Small intestine (tissue), 16 donors: ENCODE measurements at places on chromosomes 16 and 17. TPM values are rescaled to one million over a fixed set of nuclear protein-coding genes. Genes with fewer than 3 reads are reported as not detected.
A peak's percentile ranks its signal among the peaks of the same experiment; 100 is the strongest.

- no peaks in the 10 kb centered on the region for H3K4me1 ChIP-seq
- no peak for DNase-seq
- no peaks in the 10 kb centered on the region for H3K36me3 ChIP-seq
- H3K27me3 ChIP-seq, result no peaks in the 10 kb centered on the region
- no peak overlapping the region for H3K4me3 ChIP-seq
These were observed 57.8 kb downstream of the NLK start for GRCh38 chr17:28100251-28100650.

GRCh38 chr17:14923981-14924380 lies 341.1 kb downstream of the PMP22 start:
- H3K27ac ChIP-seq, result no peak overlapping the region
- H3K4me3 ChIP-seq, result no peak overlapping the region
- DNase-seq, result no peak
- no peaks in the 10 kb centered on the region for H3K36me3 ChIP-seq
- no peaks in the 10 kb centered on the region for H3K27me3 ChIP-seq

GRCh38 chr17:32102646-32103186 lies 39.6 kb upstream of the RHOT1 start:
- no peak overlapping the region for H3K4me3 ChIP-seq
- no peak overlapping the region for H3K27ac ChIP-seq
- H3K36me3 ChIP-seq, result no peaks in the 10 kb centered on the region
- no peaks in the 10 kb centered on the region for H3K27me3 ChIP-seq

DNA sequence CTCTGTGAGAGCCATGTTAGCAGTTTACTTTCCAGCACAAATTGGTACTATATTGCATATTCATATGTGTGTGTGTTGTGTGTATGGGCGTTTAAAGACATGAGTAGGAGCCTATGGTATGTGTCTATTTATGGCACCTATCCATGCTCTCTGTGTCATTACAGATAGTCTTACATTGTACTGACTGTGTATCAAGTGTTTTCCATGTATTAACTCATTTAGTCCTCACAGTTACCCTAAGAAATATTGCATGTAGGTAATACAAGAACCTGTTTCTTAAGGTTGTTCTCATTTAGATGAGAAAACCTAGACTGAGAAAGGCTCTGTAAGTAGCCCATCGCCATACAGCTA lies 1.6 kb downstream of the ALG1 start:
- peaks cover 2% of the 10 kb centered on the region for H3K4me1 ChIP-seq
- no peak for DNase-seq
- peaks cover 37% of the 10 kb centered on the region for H3K36me3 ChIP-seq
- H3K27ac ChIP-seq, result no peak overlapping the region
- H3K4me3 ChIP-seq, result no peak overlapping the region

DNA sequence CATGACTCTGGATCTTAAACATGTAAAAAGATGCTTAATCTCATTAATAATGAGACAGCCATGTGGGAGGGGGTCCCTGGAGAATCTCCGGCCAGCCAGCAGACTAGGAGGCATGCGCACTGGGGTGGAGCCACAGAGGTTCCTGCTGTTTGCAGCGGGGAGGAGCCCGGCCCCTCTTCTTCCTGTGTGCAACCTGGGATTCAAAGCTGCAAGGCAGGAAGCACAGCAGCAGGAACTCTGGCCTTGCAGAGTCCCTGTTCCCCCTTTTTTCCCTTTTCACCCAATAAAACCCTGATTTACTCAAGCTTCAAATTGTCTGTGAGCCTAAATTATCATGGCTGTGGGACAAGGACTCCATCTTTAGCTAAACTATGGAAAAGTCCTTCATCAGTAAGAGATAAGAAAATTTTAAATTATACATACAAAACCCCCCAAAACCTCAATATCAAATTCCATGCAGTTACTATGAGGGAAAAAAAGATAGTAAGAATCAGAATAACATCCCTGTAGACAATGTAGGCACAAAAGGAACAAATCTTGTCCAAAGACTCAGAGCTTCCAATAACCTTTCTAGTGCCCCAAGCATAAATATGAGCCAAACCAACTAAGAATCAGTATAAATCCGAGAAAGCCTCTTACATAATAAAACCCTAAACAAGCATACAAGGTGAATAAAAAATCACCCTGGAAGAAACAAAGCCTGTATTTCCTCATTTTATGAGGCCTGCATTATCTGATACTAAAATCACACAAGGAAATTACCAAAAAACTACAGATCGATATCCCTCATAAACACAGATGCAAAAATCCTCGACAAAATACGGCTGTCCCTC lies 12.1 kb downstream of the CFDP1 start:
- peak overlapping the region; percentile 58 for H3K27ac ChIP-seq
- H3K27me3 ChIP-seq, result no peaks in the 10 kb centered on the region
- H3K4me3 ChIP-seq, result no peak overlapping the region
- H3K4me1 ChIP-seq, result peaks cover 14% of the 10 kb centered on the region
- no peaks in the 10 kb centered on the region for H3K36me3 ChIP-seq

DNA sequence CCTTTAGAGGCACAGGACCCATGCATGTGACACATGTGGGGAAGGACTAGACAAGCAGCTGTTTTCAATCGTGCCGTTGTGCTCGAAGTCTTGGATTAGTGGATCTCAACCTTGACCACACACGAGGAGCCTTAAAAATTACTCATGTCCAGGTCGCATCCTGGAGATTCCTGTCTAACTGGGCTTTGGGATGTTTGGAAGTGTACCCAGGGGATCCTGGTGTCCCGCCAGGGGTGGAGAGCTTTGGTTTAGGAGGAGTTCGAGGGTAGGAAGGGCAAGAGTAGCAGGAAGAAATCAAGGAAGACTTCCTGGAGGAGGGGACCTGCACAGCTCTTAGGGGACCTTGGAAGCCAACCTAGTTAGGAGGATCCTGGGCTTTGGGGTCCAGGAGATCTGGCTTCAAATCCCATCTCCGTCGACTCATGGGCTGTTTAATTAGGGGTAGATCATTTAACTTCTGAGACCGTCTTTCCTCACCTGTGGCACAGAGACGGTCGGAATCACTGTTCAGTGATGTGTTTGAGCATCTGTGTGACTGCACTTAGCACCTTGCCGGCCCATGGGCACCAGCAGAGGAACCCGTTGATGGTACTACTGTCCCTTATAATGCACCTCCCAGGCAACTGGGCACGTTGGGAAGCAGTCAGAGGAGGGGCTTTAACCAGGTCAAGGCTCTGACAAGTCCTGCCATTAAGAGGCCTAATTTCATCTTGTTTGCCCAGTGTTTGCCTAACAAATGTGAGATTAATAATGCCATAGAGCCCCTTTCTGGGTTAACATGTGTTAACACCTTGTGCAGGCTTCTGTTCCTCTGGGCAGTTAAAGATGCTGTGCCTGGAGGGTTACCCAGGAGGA lies 102.0 kb upstream of the PLCG2 start:
- H3K4me3 ChIP-seq, result no peak overlapping the region
- no peak overlapping the region for H3K27ac ChIP-seq
- peaks cover 7% of the 10 kb centered on the region for H3K36me3 ChIP-seq
- DNase-seq, result no peak
- no peaks in the 10 kb centered on the region for H3K4me1 ChIP-seq

- H3K27ac ChIP-seq, result no peak overlapping the region
- DNase-seq, result no peak
- H3K27me3 ChIP-seq, result no peaks in the 10 kb centered on the region
- no peak overlapping the region for H3K4me3 ChIP-seq
- H3K36me3 ChIP-seq, result no peaks in the 10 kb centered on the region
- H3K4me1 ChIP-seq, result no peaks in the 10 kb centered on the region
These were observed 4.6 kb downstream of the CD300LB start for GRCh38 chr17:74526681-74527080.

The TEKT1 gene
- not detected for polyA plus RNA-seq

DNA sequence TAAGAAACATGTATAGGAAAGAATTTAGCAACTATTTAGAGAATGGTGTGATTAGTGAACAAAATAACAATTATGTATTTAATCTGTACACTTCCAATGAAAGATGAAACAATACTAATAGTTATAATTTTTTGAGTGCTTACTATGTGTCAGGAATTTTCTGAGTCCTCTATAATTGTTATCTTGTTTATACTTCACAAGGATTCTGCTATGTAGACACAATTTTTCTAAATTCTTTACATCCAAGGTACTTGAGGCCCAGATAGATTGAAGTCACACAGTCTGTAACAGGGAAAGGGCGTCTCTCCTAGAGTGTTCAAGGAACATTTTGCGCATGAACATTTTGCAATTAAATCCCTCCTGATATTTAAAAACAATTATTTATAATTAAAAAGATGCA lies 1.1 kb upstream of the KRTAP4-12 start:
- H3K4me3 ChIP-seq, result no peak overlapping the region
- H3K27me3 ChIP-seq, result peaks cover 2% of the 10 kb centered on the region
- H3K4me1 ChIP-seq, result no peaks in the 10 kb centered on the region
- H3K36me3 ChIP-seq, result no peaks in the 10 kb centered on the region

DNA sequence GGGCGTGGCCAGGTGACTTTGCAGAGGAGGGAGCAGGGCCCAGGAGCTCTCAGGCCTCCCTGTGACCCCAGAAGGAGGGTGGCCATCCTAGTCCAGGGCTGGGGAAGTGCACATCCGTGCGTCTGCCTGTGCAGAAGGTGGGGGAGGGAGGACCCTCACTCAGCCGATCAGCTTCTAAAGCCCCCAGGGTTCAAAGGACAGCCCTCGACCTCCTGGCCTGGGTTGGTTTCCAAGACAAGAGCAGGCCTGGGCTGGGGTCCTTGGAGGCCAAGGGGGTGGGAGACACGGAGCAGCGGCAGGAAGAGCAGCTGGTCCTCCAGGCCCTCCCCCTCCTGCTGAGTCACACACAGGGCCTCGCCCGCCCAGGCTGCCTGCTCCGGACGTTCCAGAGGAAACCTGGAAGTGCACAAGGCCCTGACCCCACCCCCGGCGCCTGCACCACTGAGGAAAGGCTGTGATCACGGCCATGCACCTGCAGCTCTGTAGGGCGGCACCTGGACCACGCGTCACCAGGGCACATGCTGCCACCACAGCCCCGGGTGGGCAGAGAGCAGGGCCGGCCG lies 67.1 kb upstream of the ZNF469 start:
- H3K36me3 ChIP-seq, result no peaks in the 10 kb centered on the region
- DNase-seq, result peak; percentile 11
- H3K4me1 ChIP-seq, result no peaks in the 10 kb centered on the region
- no peaks in the 10 kb centered on the region for H3K27me3 ChIP-seq
- no peak overlapping the region for H3K27ac ChIP-seq

DNA sequence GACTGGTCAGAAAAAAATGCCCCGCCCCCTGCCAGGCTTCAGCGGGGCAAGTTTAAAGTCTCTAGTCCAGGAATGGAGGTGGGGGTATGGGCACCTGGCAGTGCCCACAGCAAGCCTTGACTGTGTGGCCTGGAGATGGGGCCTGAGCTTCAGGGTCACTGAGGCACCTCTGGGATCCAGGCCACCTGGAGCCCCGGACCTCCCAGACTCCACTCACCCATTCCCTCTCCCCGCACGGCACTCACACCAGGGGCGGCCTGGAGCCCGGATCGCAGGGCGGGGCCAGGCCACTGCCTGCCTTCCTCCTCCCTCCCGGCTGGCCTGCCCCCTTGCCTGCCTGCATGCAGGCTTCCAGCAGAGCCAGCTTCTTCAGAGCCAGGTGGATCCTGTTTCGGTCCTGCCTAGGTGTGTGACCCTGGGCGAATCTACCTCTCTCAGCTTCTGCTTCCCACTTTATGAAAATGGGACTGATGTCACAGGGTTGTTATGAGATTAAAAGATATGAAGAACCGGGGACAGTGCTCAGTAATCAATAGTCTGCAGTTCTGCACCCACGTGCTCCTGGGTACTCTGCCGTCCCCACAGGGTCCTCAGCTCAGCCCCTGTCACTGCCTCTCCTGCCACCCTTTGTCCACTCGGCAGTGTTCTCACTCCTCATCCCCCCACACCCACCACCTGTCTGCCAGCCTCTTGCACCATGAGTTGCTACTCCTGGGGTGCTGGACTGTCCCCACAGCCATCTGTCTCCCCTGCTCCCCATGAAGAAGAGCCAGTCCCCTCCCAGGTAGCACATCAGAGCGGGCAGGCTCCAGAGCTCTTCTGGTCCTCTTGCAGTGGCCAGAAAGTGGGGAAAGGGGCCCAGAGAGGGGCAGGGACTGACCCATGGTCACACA lies 1.2 kb upstream of the TCAP start:
- H3K27ac ChIP-seq, result no peak overlapping the region
- H3K27me3 ChIP-seq, result peaks cover 3% of the 10 kb centered on the region
- peak; percentile 55 for DNase-seq
- H3K4me3 ChIP-seq, result no peak overlapping the region
- H3K4me1 ChIP-seq, result no peaks in the 10 kb centered on the region

The SBK1 gene
- polyA plus RNA-seq, result 1.1 TPM

- H3K4me1 ChIP-seq, result no peaks in the 10 kb centered on the region
- H3K4me3 ChIP-seq, result no peak overlapping the region
- H3K27ac ChIP-seq, result no peak overlapping the region
- H3K27me3 ChIP-seq, result no peaks in the 10 kb centered on the region
- H3K36me3 ChIP-seq, result no peaks in the 10 kb centered on the region
- peak; percentile 30 for DNase-seq
These were observed 40.3 kb upstream of the TNRC6A start for GRCh38 chr16:24689128-24689527.

GRCh38 chr17:39002991-39003715 lies 36.0 kb upstream of the FBXO47 start:
- H3K27me3 ChIP-seq, result peaks cover 8% of the 10 kb centered on the region
- H3K4me3 ChIP-seq, result no peak overlapping the region
- H3K4me1 ChIP-seq, result peaks cover 5% of the 10 kb centered on the region
- DNase-seq, result peak; percentile 19

- no peaks in the 10 kb centered on the region for H3K36me3 ChIP-seq
- no peak overlapping the region for H3K4me3 ChIP-seq
- no peak for DNase-seq
These were observed 223.9 kb upstream of the HS3ST3A1 start for GRCh38 chr17:13825526-13826040.

GRCh38 chr16:539901-540530 lies 12.5 kb downstream of the CAPN15 start:
- DNase-seq, result no peak
- H3K36me3 ChIP-seq, result peaks cover 96% of the 10 kb centered on the region
- H3K27ac ChIP-seq, result no peak overlapping the region
- no peaks in the 10 kb centered on the region for H3K27me3 ChIP-seq

DNA sequence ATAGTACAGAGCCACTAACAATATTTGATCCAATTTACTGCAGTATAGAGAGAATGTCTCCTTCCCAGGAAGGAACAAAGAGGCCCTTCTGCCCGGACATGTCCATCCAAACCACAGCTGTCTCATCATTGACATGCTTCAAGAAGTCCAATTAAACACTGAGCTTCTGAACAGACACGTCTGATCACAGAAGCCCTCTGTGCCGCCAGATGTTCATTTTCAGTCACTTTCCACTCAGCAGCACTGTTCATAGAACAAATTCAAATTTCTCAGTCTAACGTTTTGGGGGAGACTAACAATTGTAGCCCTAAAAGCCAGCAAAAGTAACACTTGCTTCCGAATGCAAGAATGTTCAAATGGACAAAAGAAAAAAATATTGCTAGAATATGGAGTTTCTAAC lies 15.3 kb downstream of the ZC3H7A start:
- no peak for DNase-seq
- H3K4me1 ChIP-seq, result peaks cover 7% of the 10 kb centered on the region
- H3K36me3 ChIP-seq, result no peaks in the 10 kb centered on the region
- peak overlapping the region; percentile 25 for H3K27ac ChIP-seq
